Activated T-helper 1 cell treated with anti-CD3 and anti-CD28 coated beads, Interleukin-2, amount 50 U/mL, for 16 hours (primary cell): ENCODE measurements at places on chromosomes 6 and 20.

DNA sequence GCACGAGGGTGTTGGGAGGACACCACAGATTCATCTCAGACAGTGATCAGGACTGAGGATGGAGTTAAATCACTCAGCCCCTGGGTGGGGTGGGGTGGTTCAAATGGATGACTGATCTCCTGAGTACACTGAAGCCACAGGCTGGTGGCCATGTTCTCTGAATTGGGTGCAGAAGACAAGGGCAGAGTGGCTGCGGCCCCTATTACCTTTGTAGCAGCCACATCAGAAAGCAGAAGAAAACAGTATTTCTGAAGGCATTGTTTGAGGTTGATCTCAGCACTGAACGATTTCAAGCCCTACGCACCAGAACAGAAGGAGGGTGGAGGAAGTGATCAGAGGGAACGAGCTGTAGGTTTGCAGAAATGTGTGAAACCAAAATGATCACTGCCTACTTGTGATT, 71.6 kb downstream of the SH3BGRL2 start:
- no peak for DNase-seq

DNA sequence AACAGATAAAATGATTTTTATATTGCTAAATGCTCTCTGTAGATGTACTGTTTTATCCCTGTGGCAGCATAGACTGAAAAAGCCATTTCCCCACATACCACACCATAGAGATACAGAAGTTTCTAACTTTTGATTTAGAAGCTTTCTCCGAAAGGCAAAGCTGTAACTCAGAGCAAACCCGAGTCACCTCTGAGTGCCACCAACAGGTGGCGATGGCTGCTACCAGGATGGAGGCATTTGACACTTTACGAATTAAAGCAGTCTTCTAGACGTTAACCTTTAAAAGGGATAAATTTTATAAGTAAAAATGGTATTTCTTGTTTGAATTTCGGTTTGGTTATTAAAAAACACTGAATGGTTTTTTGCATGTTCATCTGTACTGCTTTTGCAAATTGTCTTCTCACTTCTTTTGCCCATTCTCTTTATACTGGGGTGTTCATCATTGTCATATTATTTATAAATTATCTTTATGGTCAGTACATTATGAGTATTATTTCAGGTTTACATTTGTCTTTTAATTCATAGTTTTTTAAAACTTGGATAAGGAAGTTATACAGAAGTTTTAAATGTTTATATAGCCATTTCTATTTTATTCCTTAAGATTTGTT, 201.0 kb upstream of the CEP162 start:
- no peak for DNase-seq

- DNase-seq: no peak
Measured at GRCh38 chr6:163017801-163018200, 290.0 kb downstream of the PACRG start.

GRCh38 chr20:63651942-63652191, 1.4 kb downstream of the STMN3 start:
- no peak for DNase-seq

DNA sequence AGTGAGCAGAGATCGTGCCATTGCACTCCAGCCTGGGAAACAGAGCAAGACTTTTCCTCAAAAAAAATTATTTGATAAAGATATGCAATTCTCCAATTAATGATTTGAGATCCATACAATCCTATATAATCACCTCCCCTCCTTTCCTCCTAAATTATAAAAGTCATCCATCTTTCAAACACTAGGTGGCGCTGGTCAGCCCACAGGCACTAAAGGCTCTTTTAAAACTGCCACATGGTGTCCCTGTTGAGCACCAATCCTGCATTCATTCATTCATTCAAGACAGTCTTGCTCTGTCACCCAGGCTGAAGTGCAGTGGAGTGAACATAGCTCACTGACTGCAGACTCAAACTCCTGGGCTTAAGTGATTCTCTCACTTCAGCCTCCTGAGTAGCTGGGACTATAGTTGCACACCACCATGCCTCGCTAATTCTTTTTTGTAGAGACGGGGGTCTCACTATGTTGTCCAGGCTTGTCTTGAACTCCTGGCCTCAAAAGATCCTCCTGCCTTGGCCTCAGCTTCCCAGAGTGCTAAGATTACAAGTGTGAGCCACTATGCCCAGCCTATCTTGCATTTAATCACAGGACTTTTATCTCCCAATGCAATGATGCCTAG, 58.7 kb upstream of the SLC2A12 start:
- no peak for DNase-seq

DNA sequence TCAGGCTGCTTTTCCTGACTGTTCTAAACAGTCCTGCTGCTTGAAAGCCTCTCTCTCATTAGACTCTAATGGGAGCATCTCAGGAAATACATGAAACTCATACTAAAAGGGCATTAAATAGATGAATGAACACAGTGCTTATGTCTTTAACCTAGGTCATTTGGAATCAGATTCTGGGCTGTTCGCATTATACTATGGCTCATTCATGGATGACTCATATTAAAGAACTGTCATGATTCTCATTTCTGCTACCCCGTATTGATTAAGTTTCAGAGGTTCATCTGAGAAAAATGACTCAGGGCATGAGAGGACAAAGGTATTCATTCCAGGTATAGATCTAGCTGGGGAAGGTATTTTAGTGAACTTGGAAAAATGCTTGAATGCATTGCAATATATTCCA, 335.5 kb downstream of the GJA1 start:
- no peak for DNase-seq

- no peak for DNase-seq
Measured at GRCh38 chr6:21984135-21984534, 312.7 kb downstream of the PRL start.

DNA sequence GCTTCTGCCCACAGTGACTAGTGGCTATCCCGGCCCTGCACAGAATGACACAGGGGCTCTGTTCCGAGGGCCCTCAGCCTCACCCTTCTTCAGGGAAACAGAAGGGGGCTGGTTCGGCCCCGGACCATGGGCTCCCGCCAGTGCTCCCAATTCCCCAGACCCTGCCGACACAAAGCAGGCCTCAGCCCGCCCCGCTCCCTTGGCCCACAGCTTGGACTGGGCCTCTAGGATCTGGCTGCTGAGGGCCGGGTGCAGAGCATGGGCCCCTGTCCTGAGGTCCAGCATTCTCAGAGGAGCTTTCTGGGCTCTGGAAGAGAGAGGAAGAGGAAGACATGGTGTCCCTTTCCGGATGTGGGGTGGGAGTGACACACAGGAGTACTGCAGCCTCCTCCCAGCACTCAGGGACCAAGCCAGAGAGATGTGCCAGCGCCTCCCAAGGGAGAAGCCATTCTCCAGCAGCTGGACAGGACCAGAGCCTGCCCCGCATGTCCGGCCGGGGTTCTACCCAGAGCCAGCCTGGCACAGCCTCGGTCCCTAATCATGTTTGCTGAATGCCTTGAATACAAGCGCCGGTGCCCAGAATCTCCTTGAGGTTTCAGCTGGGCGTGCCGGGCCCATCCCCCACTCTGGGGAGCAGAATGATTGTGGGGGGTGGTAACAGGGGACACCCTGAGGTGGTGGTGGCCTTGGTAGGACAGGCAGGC, 23.9 kb downstream of the C20orf203 start:
- no peak for DNase-seq

- DNase-seq: no peak
Measured at GRCh38 chr20:50517817-50518154, 7.6 kb downstream of the PTPN1 start.

DNA sequence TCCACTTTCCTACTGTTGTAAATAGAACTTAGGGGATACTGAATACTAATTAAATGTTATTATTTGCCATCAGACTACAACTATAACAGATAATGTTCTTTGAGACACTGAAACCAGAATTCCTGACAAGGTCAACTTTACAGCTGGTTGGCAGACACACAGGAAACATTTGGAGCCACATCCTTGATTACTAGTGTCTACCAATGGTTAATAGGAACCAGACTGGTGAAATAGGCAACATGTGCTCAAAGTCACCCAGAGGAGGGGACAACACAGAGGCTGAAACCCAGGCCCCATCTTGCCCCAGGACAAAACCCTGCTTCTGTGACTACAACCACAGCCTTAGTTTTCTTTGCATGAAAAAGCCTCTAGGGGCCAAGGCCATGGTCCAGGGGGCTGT, 47.8 kb upstream of the NT5E start:
- no peak for DNase-seq

GRCh38 chr20:39691151-39691862, 729.2 kb downstream of the DHX35 start:
- DNase-seq: no peak

- no peak for DNase-seq
Measured at GRCh38 chr20:11271920-11272594, 598.3 kb upstream of the JAG1 start.

DNA sequence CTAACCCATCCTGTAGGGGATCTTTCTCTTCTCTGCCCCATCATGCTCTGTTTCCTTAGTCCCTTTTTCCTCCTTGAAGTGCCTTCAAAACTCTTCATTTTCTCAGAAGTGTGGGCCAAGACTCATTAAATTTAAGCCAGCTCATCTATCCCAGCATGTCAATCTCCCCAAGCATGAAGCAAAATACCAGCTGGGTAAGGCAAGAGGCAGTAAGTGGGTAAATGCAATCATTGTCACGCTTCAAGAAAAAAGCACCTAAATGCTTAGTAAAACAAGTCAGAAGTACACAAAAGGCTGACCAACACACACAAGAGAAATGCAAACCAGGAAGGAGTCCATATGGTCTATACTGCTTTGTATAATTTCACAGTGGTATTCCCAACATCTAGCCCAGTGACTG, 61.5 kb downstream of the COL12A1 start:
- DNase-seq: no peak

DNA sequence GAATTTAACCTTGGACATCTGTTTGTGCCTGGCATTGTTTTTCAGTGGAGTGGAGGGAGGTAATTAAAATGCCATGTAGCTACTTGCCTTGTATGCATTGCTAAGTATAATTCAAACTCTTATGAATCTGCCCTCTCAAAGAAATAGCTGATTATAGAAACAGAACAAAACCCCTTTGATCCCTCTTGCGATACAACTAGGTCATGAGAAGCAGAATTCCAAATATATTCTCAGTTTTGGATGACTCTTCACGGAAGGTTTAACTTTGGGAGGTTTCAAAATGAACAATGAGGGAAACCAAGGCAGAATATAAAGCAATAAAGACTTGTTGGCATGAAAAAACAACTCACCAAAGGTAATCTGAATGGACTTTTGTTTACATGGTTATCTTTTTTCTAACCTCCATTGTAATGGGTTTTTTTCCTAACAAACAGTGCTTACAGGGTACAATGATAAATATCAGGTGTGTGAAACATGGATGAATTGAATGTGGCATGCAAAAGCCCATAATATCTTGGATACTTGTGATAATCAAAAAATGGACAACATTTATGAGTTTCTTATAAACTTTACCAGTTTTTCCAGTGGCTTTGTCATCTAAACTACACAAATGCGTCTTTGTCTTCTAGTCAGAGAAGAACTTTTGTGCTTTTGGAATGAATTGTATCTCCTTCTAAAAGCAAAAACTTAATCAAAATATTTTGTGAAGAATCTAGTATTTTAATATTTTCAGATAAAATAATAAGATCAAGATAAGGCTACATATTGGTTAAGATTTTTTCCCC, 15.7 kb upstream of the HEY2 start:
- DNase-seq: no peak

DNA sequence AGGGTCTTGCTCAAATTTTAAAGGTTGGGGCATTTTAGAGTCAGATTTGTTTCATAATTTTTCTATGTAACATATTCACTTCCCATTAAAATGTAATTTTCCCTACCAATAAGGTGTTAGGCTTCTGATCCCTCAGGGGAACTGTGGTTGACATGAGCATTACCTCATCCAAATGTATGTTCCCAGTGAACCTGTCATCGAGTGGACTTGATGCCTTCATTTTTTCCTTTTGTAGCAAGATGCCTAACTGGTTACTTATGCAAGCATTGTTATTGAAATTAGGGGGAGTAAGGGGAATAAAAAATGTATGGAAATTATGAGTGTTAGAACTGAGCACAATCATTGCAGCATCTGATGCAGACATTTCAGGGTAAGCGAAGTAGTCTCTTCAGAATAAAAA, 360.5 kb downstream of the BCKDHB start:
- no peak for DNase-seq

GRCh38 chr6:166325383-166326042, 16.8 kb downstream of the SFT2D1 start:
- no peak for DNase-seq

GRCh38 chr6:111759836-111760785, 113.1 kb downstream of the FYN start:
- DNase-seq: no peak

- no peak for DNase-seq
Measured at GRCh38 chr6:150377211-150377781, 8.5 kb downstream of the IYD start.

DNA sequence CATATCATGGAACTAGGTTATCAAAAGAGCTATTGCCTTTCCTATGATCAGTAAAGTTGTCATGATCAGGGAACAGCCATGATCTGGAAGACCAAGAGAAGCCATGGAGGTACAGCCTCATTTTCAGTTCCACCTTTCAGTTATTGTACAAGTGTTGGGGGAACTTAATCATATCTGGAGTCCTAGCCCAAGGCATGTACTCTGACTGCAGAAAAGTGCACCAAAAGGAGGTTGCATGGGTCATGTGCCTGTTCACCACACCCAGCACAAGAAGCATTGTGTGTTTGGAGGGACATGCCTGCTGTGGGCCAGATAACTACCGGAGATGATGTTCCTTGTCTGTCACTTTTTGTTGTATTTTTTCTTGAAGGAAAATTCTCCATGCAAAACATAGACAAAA, 185.8 kb upstream of the MAN1A1 start:
- DNase-seq: no peak

GRCh38 chr6:106529438-106529837, 99.9 kb downstream of the RTN4IP1 start:
- no peak for DNase-seq

DNA sequence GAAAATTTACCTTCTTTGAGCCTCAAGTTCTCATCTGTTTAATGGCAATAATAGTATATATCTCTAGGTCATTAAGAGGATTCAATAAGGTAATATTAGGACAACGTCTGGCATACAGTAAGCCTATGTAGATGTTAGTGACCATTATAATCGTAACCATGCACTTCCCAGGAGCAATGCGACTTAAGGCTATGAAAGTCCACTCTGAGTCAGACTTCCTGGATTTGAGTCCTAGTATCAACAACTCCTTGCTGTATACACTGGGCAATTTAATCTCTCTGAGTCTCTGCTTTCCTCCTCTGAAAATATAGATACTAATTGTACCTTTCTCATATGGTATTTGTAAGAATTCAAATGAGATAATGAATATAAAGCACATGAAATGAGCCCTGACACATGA, 168.1 kb upstream of the HDDC2 start:
- no peak for DNase-seq
